ENCODE measurements at places on chromosomes 3 and 15. TPM values are rescaled to one million over a fixed set of nuclear protein-coding genes. Genes with fewer than 3 reads are reported as not detected.

Gene MORC1
- total RNA-seq, result 5.6 TPM

Gene RTP1
- not detected for total RNA-seq

Gene CPB1
- not detected for total RNA-seq

Gene TLR9
- total RNA-seq, result not detected

Gene SLC6A1
- total RNA-seq, result 5.7 TPM

Gene SKOR1
- 0.12 TPM for total RNA-seq

Gene STXBP5L
- total RNA-seq, result 0.24 TPM

Gene SERINC4
- total RNA-seq, result 0.24 TPM

Gene BOC
- 20.4 TPM for total RNA-seq

Gene OXTR
- total RNA-seq, result 1.6 TPM

Gene GPR149
- total RNA-seq, result 0.44 TPM

Gene TM2D3
- 46.6 TPM for total RNA-seq

Gene RHCG
- total RNA-seq, result 1.1 TPM

Gene GOLGA8S
- total RNA-seq, result 0.03 TPM

Gene USP3
- total RNA-seq, result 61.2 TPM

Gene RAD51
- 2.0 TPM for total RNA-seq

All from hepatocyte (in vitro differentiated cells).